ENCODE measurements at places on chromosomes 2 and 18.
A peak's percentile ranks its signal among the peaks of the same experiment; 100 is the strongest.

GRCh38 chr2:174901075-174901474, 104.1 kb downstream of the CHN1 start:
- DNase-seq, result no peak

- DNase-seq, result no peak
Observed at GRCh38 chr2:49812730-49813129, 658.4 kb upstream of the FSHR start.

- peak; percentile 20 for DNase-seq
Observed at GRCh38 chr2:170512266-170512665, 202.9 kb upstream of the SP5 start.

DNA sequence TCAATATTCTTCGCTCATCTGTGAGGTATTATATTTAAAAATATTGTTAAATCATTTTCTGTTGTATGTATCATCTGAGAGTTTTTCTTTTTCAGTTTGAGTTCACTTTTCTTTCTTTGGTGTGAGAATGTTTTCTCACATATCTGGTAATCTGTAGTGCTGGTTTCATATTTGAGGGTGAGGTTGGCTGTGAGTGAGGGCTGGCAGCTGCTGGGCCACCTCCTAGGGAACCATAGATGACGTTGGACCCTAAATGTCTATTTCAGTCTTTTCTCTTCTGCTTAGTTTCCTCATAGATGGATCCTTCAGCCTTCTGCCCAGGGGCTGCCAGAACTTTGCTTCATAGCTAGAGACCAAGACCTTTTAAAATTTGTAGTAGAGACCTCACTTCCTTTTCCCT, 33.5 kb downstream of the MGAT5 start:
- DNase-seq, result no peak

DNA sequence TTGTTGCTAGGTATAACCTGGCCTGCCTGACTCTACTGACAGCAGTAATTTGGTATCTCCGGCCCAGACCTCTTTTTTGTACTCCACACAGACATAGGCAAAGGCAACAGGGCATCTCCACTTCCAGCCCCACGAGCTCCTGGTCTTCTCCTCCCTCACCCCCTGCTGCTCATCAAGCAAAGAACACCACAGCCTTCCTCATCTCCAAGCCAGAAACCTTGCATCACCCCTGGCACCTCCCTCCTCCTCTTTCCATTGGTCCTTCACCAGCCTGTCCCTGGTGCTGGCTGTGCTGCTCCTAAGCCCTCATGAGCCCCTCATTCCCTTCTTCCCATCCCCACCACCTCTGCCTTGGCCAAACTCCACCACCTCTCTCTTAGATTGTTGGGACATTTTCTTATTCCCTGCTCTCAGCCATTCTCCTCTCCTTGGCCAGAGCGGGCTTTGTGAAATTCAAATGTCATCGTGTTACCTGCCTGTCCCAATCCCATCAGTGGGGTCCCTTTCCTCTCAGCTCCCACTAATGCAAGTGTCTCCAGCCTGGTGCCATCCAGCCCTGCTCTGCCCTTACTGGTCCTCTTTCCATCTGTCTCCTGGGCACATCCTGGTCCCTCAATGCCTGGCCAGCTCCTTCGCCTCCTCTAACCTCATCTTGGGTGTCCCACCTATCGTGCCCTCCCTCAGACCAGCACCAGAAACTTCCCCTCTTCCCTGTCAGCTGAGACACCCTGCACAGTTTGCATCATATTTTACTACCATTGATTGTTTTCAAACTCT, 77.4 kb downstream of the INHBB start:
- no peak for DNase-seq
